ENCODE measurements at places on chromosomes 7 and 10.

- DNase-seq, result no peak
These were observed 104.8 kb downstream of the PPP1R3C start for GRCh38 chr10:91528080-91528479.

GRCh38 chr7:21636694-21637093 is 93.9 kb downstream of the DNAH11 start:
- DNase-seq, result peak; percentile 6

- no peak for DNase-seq
These were observed 21.5 kb upstream of the ZNF800 start for GRCh38 chr7:127413962-127414361.

DNA sequence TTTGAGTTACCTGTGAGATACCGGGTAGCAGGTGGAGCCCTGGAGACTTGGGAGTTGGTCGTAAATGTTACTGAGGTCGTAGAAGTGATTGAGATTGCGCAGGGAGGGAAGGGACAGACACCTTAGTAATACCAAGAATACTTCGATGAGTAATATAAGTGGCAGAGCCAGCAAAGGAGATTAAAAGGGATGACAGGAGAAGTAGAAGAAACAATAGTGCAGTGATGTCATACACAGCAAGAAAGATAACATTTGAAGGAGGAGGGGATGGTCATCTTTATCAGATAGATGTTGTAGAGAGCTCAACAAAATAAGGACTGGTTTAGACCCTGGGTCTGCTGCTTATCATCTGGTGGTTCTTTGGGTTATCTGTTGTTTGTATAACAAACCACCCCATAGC is 5.0 kb downstream of the BCCIP start:
- no peak for DNase-seq

- DNase-seq, result no peak
These were observed 16.1 kb upstream of the JMJD1C start for GRCh38 chr10:63481815-63482421.

DNA sequence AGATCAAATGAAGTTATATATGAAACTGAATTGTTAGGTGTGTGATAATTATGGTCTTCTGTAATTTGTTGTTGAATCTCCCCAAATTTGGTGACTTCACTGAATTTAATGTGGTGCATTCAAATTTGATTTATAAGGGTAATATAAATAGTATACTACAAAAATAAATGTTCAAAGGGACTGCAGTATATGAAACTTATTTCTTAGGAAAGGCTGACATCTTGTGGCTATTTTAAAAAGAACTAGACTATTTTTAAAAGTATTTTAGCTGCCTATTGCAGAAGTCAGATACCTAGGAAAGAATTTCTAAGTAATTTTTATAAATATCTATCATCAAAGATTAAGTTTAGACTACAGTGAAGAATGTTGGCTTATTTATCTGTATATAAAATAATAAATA is 36.6 kb downstream of the ATRNL1 start:
- peak; percentile 12 for DNase-seq

DNA sequence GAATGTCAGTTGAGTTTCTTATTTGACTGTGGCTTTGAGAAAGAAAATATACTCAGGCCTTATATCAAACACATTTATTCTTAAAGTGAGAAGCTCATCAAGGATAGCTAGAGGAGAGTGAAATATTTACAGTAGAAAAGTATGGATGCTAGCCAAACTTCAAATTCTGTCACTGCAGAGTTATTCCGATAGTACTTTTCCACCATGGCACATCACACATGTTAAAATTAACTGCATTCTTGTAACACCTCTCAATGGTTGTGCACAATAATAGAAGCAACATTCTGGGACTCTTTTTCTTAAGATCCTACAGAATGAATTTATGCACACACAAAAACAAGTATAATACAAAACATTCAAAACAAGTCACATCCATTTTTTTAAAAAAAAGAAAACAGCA is 4.5 kb downstream of the PPP1R3C start:
- no peak for DNase-seq

DNA sequence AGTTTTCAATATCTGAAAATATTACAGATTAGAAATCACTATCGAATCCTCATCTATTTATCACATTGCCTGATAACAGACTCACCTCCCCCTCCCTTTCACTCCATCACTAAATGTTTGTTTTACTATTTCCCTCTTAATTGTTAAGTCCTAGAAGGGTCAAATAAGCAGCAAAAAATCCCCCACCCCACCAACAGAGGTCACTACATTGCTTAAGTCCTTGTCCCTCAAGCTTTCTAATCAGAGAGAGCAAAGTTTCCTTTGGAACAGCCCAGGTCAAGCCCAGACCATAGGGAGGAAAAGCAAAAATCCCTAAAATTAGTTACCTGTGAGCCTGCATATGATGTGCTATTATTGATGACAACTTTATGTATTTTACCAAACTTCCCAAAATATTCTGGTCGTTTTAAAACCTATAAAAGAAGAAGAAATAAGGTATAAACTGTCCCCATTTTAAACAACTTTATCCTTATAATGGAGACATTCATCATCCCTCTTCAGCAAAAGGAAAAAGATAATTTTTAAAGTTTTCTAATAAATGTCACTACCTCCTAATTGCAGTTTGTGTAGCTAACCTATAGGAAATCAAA is 95.0 kb downstream of the CNOT4 start:
- DNase-seq, result no peak

DNA sequence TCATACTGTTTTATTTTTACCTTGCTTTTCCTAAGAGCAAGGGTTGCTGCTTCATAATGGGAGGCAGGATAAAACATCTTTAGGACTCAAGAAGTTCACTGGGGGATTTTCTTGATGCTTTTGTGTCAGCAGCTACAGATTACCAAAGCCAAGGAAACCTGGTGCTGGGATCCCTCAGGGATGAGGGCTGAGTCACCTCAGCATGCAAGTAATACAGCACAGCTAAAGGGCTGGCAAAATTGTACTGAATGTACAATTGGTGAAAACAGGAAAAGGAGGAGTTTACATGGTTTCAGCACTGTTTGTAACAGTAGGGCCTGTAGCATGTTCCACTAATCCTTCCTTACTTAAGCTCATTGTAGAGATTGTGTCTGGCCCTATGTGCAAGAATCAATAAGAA is 1056.8 kb downstream of the SORCS1 start:
- no peak for DNase-seq

DNA sequence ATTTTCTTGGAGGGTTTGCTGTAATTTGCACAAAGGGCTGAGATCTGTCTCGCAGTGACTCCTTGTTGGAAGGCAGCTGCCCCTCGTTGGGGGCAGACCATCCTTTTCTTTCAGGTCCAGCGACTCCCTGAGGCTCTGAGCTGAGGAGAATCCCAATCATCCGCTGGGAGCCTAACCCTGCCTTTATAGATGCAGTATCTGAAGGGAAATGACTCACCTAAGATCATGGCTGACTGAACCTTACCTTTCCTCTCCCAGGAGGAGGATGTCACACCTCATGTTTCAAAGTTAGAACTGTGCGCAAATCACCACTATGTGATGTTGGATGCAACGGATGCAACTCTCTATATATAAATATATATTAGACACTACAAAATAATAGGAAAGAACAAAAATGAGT is 36.4 kb upstream of the MXI1 start:
- no peak for DNase-seq

DNA sequence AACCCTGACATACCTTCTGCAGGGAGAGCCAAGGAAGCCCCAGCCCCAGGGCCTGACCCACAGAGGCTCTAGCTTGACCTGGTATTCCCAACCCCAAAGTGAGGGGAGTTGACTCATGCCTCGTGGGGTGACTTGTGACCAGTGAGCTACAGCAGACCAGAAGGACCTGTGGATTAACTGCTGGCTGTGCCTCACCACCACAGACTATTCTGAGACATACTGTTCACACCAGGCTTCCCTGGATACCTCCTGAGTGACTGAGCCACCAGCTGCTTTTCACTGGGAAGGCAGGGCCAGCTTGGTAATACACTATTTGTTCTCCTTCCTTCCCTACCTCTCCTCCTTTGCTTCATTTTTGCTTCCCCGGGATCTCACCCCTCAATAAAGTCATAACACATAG is 7.3 kb downstream of the PLXNA4 start:
- DNase-seq, result no peak

GRCh38 chr10:22986771-22987542 is 59.1 kb downstream of the ARMC3 start:
- DNase-seq, result peak; percentile 41

GRCh38 chr7:150778738-150779301 is 21.3 kb downstream of the TMEM176B start:
- peak; percentile 62 for DNase-seq

DNA sequence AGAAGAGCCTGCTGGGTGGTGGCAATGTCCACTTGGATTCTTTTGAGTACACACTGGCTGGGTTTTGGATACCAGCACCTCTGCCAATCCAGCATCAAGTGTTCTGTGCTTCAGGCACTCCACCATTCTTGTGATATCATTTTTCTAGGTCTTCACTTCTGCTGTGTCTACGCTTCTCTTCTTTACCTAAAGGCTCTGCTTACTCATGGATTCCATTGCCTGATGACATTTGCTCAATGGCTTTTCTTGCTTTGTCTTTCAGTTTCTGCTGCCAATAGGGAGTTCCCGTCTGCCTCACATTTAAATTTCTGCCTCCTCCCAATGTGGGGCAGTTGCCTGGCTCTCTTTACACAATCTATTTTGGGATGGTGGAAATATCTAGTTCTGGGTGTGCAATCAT is 12.7 kb upstream of the PAPSS2 start:
- DNase-seq, result no peak

DNA sequence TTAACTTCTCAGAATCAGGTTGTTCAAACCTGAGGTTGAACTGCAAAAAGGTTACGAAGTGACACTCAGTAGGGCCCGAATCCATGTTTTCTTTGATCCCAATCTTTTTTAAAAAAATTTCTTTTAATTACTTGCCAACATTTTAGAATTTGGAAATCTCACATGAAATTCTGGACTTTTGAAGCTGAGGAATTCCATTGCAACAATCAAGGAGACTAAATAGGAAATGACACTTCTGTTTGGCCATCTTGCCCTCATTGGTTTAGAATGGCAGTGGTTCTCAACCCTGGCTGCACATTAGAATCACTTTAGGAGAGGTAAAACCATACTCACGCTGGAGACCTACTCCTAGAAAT is 471 bp upstream of the TOMM7 start:
- DNase-seq, result no peak

- DNase-seq, result no peak
These were observed 1.5 kb downstream of the AQP1 start for GRCh38 chr7:30912986-30913811.

- DNase-seq, result no peak
These were observed 2.2 kb downstream of the ARHGAP21 start for GRCh38 chr10:24721229-24722106.

DNA sequence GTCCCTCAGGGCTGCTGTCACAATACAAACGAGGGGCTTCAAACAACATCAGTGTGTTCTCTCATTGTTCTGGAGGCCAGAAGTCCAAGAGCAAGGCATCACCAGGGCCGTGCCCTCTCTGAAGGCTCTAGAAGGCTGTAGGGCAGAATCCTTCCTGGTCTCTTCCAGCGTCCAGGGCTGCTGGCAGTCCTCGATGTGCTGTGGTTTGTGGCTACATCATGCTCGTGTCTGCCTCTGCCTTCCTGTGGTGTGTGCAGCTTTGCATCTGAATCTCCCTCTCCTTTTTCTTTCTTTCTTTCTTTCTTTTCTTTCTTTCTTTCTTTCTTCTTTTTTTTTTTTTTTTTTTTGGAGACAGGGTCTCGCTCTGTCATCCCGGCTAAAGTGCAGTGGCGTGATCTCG is 103.5 kb downstream of the INSYN2A start:
- no peak for DNase-seq

- DNase-seq, result no peak
These were observed 2.3 kb downstream of the MINPP1 start for GRCh38 chr10:87506956-87507355.

DNA sequence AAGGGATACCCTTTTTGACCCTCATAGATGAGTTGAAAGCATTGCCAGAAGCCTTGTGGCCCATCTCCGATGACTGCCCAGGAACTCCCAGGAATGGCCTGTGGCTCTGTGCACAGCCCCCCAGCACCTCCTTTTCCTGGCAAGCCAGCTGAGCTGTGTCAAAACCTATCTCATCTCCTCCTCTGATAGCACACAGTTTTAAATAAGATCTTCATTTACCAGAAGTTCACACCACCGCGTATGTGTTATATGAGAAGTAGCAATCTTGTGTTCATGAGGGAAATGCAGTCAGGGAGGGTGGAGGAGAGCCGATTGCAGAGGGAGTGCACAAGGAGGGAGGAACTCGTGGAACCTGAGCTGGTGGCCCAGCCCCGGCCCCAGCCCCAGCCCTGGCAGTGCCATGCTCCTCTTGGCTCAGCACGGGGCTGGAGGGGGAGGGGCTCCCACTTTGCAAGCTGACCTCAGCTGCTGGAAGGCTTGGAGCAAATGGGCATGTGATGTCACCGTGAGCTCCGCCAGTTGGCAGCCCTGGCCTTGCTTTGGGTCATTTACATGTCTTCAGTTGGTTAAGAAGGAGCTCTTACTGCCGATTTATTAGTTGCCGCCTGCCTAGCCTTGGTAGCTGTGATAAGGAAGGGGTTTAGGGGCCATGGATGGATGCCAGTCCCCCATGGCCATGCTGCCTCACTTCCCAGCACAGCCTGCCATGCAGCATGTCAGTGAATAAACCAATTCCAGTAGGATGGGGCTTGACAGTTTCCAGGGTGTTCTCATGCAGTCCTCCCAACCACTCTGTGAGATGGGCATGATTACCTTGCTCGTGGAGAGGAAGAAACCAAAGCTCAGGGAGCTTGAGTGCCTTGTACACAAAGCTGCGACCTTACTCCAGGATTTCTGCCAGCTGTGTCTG is 20.0 kb downstream of the UNC5B start:
- DNase-seq, result no peak

GRCh38 chr10:127877116-127877515 is 15.6 kb downstream of the CLRN3 start:
- no peak for DNase-seq

DNA sequence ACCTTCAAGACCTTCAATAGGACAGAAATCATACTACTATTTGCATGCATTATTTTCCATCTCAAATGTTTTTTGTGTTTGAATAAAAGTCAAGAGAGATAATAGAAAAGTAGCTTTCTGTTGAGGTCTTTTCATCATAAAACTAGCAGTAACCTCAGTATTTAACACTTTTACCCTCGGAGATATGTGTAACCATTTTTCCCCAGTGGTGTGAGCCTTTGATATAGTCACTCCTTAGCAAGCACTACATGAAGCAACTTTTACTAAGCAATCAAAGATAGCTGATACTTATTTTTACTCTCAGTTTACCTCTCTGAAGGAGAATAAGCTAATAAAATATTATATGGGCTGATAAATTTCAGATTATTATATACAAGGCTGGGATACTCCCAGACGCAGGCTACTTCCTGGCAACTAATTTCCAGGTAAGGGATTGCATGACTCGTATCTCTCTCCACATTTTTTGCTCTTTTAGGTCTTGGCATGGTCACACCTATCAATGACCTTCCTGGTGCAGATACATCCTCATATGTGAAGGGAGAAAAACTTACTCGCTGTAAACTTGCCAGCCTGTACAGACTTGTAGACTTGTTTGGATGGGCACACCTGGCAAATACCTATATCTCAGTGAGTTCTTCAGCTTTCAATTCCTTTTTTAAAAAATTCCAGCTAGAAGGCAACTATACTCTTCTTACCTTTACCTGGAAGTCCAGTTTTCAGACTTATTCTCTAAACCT is 91.5 kb upstream of the MXI1 start:
- no peak for DNase-seq

Measured in GM13976 (cell line).